ENCODE measurements at places on chromosomes 4 and X. TPM values are rescaled to one million over a fixed set of nuclear protein-coding genes. Genes with fewer than 3 reads are reported as not detected.

DNA sequence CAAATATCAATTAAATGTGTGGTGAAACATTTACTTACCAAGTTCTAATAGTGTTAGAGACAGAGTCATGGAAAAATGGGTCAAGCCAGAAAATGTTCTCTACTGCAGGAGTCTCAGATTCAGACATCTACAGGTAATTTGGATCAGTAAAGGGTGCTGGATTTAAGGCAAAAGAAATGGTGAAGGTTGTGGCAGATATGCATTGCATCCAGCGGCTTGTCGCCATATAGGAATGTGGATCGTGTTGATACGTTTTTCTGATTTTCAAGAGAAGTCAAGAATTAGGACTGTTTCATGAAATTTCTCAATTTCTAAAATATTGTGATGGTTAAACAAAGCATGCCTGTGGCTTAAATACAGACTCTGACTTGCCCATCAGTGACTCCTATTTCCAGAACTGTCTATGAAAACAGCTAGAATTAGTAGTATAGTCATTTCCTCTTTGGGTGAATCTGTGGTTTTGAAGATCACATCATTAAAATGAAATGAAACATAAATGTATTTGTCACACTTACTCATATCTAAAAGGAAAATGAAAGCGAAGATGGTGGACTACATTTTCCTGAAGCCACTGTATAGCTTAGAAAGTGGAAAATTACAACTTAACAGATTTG, 110.1 kb upstream of the VEGFC start:
- no peak for DNase-seq

ZFP92 gene
- total RNA-seq, result 0.66 TPM

DNA sequence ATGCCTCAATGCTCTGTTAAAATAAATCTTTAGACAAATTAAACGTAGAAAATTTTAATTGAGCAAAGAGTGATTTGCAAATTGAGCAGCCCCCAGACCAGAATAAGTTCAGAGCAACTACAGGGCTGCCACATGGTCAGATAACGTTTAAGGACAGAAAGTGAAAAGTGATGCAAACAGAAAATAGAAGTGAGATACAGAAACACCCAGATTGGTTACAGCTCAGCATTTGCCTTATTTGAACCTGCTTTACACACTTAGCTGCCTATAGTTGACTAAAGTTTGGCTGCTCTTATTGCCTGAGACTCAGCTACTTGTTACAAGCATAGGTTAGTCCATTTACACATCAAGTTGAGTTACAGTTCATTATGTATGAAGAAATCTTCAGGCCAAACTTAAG, 1800.8 kb upstream of the PCDH10 start:
- DNase-seq, result no peak

IQCM gene
- 0.15 TPM for total RNA-seq

- DNase-seq, result no peak
Observed at GRCh38 chr4:78638337-78639172, 87.0 kb downstream of the ANXA3 start.

DNA sequence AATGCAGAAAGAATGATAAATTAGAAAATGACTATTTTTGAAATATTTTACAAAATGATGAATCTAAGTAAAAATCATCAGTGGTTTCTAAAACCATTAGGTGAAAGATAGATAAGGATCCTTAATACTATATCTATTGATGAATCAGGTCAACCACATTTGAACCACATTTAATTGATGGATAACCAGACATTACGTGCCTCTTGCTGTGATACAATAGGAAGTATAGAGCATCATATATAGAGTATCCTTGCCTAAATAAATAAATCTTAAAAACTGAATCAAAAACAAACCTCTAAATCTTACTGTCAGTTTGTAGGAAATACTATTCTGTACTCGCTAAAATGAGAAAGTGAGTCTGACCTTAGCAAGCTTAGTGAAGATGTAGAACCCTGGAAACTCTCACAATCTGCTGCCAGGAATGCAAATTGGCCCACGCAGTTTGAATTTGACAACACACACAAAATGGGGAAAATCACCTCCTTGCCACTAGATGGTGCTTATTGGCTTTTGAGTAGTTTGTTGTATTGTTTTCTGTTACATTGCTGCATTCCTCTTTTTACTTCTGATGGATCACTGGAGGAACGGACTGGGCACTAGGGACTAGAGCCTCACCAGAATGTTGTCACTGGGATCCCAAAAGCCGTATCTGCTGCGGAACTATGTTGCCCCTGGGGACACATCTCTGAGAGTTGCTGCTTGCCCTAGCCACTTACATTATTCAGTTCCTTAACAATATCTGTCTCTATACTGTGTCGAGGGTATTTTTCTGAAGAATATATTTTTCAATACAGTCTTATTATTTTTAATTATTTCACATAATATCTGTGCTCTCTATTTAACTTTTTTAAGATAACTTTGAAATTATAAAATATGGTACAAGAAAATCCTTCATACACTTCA, 25.4 kb upstream of the SLAIN2 start:
- peak; percentile 36 for DNase-seq

BEX5 gene
- 7.7 TPM for total RNA-seq

DNA sequence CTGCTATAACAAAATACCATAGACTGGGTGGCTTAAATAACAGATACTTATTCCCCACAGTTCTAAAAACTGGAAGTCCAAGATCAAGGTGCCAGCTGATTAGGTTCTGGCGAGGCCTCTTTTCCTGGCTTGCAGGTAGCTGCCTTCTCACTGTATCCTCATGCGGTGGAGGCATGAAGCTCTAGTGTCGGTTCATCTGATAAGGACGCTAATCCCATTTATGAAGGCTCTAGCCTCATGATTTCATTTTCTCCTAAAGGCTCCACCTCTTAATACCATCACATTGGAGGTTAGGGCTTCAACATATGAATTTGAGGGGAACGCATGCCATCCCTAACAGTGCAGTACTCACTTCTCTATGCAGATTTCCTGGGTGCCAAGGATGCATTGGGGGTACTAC, 57.9 kb upstream of the STIM2 start:
- no peak for DNase-seq

- DNase-seq, result no peak
Observed at GRCh38 chr4:97493815-97494518, 649.3 kb downstream of the STPG2 start.

DNA sequence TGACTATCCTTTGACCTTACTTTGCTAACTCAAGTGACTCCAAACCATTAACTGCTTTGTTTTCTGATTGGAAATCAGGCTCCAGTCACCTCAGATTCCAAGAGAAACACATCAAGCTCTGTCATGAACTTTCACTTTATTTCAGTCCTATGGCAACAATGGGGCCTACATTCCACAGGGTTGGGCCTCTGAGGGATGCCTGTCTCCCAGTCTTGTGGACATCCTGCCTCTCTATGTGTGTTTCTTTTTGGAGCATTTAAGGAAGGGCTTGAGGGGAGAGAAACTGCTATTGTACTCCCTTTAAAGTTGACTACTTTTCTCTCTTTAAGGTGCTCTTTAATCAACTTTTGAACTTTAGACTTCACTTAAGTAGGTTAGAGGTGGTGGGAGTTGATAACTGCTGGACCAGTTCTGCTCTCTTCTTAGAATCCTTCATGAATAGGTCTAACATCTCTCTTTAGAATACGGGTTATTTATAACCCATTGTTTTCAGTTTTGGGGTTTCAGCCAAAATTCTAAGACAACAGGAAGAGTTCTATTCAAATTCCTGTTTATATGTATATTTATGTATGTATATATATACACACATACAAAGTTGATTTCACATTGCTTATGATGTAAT, 274.3 kb upstream of the NR3C2 start:
- no peak for DNase-seq

DNA sequence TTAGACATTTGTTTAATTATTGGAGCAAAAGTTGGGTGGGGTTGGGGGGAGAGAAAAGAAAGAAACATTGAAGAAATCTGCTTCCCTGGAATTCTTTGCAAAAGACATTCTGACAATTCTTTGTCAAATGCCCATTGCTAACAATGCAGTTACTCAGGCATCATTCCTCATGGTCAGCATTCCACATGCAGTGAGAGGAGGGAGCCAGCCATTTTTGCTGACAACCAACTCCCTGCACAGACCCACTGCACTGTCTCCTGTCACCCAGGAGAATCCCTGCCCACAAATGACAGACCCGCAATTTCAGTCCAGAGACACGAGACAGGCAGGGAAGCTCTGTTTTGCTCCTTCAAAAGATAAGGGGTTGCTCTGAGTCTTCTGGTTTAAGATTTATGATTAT, 985.1 kb upstream of the SLIT2 start:
- DNase-seq, result no peak

- DNase-seq, result no peak
Observed at GRCh38 chr4:99564921-99565320, 1.1 kb upstream of the TRMT10A start.

TEX28 gene
- total RNA-seq, result not detected

KLKB1 gene
- total RNA-seq, result 21.8 TPM

DNA sequence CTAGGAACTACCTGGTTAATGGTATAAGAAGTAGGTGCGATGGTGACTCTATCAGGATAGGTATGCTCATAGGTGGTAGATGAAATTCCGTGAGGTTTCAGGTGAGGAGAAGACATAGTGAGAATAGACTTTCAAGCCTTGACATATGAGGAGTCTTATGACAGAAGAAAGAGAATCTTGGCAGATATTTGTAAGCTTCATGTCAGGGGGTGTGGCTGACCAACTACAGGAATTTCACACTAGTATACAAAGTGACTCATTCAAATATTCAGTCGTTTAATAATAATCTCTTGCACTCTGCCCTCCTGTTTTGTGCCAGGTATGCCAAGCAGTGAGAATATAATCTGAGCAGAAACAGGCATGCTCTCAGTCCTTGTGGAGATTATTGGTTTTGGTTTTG, 22.8 kb downstream of the PACRGL start:
- no peak for DNase-seq

DNA sequence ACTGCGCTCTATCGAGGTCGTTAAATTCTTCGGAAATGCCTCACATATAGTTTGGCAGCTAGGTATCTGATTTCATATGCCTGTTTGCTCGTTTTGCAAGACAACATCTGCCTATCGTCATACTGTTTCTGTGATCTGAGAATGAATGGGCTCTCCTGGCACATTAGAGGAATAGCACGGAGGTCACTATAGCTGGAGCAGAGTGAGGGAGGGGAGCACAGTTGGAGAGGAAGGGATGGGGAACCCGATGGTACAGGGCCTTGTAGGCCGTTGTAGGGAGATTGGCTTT, 552 bp downstream of the IKBKG start:
- DNase-seq, result no peak

DNA sequence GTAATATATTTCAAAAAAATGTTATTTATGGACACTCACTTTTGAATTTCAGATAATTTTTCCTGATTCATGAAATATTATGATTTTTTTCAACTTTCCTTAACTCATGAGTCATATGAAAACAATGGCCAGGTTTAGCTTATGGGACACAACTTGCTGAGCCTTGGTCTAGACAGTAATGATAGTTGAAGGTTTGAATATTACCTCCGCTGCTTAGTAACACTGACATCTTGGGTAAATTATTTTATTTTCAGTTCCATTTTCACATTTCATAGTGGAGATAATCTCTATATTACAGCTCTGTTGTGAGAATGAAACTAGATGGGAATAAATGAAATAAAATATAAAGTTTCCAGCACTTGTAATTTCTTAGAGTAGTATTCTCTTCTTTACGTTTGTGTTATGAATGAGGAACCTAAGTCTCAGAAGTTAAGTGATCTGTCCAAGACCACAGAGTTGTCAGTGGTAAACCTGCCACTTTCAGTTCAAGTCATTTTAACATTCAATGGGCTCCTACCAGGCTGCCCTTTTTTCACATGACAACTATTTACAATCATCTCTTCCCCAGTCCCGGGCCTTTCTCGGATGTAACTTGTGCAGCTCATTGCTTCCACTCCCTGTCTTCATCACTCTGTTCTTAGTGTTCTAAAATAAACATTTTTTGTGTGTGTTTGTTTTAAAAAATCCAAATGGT, 46.8 kb upstream of the GC start:
- DNase-seq, result no peak

- no peak for DNase-seq
Observed at GRCh38 chr4:18847249-18847890, 825.8 kb upstream of the LCORL start.

DNA sequence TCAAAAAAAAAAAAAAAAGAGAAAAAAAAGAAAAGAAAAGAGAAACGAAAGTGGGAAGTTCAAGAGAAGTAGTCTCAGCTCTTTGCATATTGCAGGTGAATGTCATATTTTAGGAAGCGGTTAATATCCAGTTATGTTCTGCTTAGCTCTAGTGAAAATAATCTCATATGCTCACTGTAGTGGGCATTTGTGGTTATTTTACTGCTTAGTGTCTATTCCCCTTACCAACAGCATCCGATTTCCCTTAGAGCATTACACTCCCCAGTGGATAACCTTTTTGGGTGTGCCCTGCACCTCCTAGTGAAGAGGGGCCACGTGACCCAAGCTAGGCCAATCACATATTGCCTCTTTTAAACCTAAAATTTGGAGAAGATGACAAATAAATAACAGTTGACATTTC, 111.2 kb upstream of the ZNF827 start:
- no peak for DNase-seq

GRCh38 chr4:40992472-40993295, 221.7 kb downstream of the APBB2 start:
- no peak for DNase-seq

PAGE4 gene
- total RNA-seq, result not detected

- no peak for DNase-seq
Observed at GRCh38 chr4:48639807-48640206, 140.3 kb downstream of the FRYL start.

PAGE1 gene
- total RNA-seq, result not detected

DNA sequence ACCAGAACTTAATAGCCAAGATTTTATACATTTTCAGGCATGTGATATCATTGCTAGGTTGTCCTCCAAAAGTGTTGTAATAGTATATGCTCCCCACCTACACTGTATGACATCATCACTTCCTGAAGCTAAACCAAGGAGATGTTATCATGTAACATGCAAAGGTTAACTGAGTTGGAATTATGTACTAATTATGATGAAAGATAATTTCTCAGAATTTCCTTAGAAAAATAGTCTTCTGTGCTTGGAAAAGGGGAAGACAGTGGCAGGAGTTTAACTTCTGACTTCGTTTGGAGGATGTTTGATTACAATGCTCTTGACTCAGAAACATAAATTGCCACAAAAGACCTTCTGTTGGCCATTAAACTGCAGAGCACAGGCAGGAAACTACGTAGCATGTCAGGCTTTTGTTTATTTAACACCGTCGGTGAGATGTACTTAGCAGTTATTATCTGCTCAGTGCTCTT, 83.6 kb upstream of the GUCY1A1 start:
- no peak for DNase-seq

DNA sequence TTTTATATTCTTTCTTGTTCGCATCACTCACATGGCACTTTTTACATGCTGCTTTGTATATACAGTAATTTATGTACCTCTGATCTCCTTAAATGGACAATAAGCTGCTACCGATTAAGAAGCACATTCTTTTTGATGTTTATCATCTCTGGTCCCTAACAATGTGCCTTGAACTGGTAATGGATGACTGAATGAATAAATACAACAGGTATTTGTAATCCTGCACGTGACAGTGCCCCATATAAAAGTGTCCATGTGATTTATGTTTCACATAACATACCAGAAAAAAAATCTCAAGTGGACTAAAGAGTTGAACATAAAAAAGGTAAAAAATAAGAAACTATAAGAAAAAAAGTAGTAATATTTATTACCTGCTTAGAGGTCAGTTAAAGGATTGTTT, 7.7 kb upstream of the SLAIN2 start:
- DNase-seq, result no peak

GRCh38 chr4:48706736-48707135, 73.3 kb downstream of the FRYL start:
- DNase-seq, result no peak

GRCh38 chr4:159062381-159062780, 40.5 kb upstream of the RAPGEF2 start:
- no peak for DNase-seq

SPANXN3 gene
- not detected for total RNA-seq

GPRASP3 gene
- total RNA-seq, result 5.3 TPM
